ENCODE measurements at places on chromosomes 2 and 18. TPM values are rescaled to one million over a fixed set of nuclear protein-coding genes. Genes with fewer than 3 reads are reported as not detected.
A peak's percentile ranks its signal among the peaks of the same experiment; 100 is the strongest.

DNA sequence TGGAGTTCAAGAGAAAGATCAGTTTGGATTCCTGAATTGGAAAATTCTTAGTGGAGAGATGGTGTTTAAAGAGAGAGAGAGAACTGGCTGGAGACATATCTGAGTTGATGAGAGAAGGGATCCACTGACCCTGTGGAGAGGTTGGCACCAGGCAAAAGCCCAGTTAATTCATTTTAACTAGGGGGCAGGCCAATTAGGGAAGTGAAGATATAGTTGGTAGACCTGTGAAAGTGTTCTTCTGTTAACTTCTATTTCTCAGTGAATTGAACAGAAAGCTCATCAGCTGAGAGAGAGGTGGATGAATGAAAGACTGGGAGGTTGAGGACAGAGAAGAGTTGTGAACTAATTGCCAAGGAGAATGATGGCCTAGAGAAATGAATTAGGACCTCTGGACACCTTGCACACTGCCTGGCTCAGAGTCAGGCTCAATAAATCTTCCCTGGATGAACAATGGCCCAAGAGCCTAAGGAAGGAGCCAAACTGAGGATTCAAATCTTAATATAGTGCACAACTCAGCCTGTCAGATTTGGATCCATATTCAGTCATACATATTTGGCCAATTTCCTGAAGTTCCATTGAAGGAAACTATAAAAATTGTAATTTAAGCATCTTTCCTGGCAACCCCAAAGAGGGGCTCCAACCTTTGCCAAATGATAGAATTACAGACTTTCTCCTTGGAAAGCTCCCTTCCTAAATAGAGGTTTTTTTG is 82.2 kb upstream of the RMDN2 start:
- ATAC-seq, result no peak

DNA sequence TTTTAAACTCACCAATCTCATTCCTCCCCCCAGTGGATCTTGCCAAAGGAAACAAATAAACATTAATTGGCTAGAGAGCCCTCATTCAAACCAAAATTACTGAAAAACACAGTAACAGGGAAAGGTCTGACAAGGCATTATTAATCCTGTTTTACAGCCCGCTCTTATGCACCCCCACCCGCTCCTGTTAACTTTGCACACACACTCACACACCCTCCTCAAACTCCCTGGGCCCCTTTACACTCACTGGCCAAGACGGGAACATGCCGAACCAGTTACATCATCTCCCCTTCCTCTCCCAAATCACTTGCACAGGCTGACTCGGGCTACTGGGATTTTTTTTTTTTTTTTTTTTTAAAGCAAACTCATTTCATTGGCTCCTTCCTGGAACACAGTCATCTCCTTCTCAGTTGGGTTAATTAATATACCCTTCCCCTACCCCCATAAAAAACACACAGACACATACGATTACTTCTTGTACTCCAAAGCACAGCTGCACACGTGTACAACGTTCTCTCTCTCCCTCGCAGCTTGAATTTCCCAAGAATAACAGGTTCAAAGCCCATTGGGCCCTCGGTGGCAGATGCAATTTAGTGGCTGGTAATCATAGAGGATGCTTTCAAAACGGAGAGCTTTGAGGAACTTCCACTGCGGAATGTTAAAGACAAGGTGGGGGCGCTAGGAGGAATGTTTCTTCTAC is 31.8 kb downstream of the KLF7 start:
- no peak for ATAC-seq

GRCh38 chr18:58496231-58496630 is 132.7 kb downstream of the ALPK2 start:
- ATAC-seq, result no peak

GRCh38 chr2:68765739-68766375 is 31.2 kb downstream of the ARHGAP25 start:
- no peak for ATAC-seq

- peak; percentile 80 for ATAC-seq
These were observed 23.0 kb downstream of the CYTIP start for GRCh38 chr2:157420771-157421323.

- no peak for ATAC-seq
These were observed 141.9 kb upstream of the LGALSL start for GRCh38 chr2:64311948-64312621.

- no peak for ATAC-seq
These were observed 97.0 kb upstream of the FN1 start for GRCh38 chr2:215532844-215533243.

- no peak for ATAC-seq
These were observed 189.3 kb downstream of the SH3RF3 start for GRCh38 chr2:109318150-109318948.

- no peak for ATAC-seq
These were observed 215.5 kb downstream of the CYP26B1 start for GRCh38 chr2:71932037-71932779.

GRCh38 chr2:20334605-20335203 is 15.9 kb downstream of the PUM2 start:
- ATAC-seq, result no peak

- ATAC-seq, result peak; percentile 52
These were observed 725 bp upstream of the ANKRD53 start for GRCh38 chr2:70977605-70978205.

- peak; percentile 2 for ATAC-seq
These were observed 143.5 kb downstream of the TGIF1 start for GRCh38 chr18:3593381-3593903.

Gene AQP4
- total RNA-seq, result not detected

Gene DNER
- total RNA-seq, result not detected

Gene FABP1
- total RNA-seq, result not detected

Data from activated T-helper 17 cell treated with anti-CD3 and anti-CD28 coated beads, Interleukin-2, amount 50 U/mL, for 72 hours (primary cell).